Stimulated activated CD8-positive, alpha-beta memory T cell treated with anti-CD3 and anti-CD28 coated beads, Interleukin-7, amount 100 ng/mL, for 1 hour (primary cell): ENCODE measurements at places on chromosomes 16 and 17.

DNA sequence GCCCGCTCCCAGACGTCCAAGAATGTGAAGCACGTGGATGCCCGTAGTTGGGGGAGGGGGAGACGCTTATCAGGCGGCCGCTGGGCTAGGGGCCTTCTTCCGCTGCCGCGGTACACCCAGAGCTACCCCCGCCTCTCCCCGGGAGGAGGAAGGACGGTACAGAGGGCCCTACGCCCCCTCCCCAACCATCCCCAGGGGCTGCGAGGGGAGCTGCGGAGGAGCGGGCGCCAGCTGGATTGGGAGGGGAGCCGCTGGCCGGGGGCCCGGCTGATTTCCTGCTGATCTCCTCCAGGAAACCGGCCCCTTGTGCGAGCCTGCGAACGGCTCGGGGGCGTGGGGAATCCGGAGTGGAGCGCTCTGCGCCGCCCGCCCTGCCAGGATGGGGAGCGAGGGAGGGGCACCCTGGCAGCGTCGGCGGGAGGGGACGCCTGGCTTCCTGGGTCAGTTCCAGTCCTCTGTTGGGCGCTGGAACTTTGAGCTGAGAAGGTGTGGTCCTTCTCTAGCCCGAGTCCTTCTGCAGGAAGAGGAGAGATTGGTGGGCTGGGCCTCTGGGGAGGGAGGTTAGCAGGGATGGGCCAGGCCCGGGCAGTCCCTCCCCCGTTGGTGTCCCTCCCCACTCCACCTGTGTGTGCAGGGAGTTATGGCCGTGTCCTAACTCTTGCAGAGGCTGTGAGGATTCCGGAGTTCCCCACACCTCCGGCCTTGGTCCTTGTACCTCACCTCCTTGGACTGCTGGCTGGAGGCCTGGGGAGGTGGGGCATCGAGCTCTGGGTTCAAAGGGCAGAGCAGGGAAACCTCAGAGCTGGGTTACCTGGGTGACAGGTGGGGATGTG is 19.2 kb downstream of the GJD3 start:
- DNase-seq, result no peak

GRCh38 chr17:19897090-19897837 is 29.5 kb upstream of the ULK2 start:
- DNase-seq, result no peak

DNA sequence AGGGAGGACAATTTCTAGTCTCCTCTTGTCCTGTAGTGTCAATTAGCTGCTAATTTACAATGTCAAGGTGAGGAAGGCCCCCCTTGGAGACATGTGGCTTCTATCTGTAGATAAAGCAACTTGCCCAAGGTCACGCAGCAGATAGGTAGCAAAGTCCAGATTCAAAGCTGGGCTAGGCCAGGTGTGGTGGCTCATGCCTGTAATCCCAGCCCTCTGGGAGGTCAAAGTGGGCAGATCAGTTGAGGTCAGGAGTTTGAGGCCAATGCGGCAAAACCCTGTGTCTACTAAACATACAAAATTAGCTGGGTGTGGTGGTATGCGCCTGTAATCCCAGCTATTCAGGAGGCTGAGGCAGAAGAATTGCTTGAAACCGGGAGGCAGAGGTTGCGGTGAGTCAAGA is 11.1 kb downstream of the TRPV3 start:
- no peak for DNase-seq

DNA sequence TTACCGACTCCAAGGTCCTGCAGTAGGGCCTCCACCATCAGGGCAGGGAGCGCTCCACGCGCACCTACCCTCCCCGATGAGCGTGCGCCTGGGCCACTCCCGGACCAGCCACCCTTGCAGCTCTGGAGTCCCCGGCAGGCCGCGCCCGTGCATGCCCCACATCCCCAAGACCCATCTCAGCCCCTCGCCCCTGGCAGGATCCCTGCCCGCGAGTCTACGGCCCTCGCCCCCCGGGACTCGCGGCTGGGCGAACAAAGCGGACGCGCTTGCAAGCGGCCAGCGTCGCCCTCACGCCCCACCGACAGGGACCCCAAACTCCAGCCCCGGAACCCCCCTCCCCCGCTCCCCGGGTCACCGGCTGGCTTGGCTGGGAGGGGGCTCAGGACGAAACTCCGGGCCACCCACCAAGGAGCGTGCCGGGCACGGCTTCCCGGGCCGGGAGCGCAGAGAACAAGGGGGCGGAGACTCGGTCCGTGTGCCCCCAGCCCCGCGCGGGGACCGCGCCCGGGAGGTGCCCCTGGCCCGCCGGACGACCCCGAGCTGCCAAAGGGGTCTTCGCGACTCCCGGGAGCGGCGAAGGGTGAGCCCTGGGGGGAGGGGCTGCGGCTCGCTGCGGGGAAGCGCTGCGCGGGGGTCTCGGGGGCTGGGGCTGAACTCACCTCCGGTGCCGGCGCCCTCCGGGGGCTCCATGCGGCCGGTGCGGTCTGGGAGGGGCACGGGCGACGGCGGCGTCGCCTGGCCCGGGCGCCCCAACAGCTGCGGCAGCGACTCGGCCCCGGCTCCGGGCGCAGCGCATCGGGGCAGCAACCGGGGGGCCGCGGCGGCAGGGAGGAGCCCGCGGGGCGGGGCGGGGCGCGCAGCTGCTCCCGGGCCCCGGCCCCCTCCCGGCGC is at the start of gene DBNDD1:
TSS of gene DBNDD1 (minus strand) at position 805 of the 891 bp plus-strand sequence. CDS start at position 690, 115 bp downstream.
- DNase-seq, result no peak

DNA sequence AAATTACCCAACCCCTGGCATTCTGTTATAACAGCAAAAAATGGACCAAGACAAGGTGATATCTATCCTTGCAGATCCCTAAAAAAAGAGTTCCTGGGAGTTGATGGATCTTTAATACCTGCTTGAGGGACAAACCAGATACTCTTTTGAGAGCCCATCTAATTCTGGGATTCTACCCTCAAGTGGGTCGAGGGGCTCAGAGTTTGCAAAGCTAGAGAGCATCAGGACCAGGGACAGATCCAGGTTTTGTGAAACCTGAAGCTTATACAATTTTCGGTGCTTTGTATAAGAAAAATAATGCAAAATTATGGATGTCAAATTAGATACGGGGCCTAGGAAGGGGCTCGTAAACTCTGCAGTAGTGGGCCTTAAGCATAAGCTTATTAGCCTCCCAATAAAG is 130.5 kb upstream of the CRHR1 start:
- DNase-seq, result no peak
